Astrocyte of the hippocampus (primary cell): ENCODE measurements at places on chromosomes 13 and 19.

- no peak for DNase-seq
Observed at GRCh38 chr13:113934576-113934975, 39.3 kb downstream of the C13orf46 start.

DNA sequence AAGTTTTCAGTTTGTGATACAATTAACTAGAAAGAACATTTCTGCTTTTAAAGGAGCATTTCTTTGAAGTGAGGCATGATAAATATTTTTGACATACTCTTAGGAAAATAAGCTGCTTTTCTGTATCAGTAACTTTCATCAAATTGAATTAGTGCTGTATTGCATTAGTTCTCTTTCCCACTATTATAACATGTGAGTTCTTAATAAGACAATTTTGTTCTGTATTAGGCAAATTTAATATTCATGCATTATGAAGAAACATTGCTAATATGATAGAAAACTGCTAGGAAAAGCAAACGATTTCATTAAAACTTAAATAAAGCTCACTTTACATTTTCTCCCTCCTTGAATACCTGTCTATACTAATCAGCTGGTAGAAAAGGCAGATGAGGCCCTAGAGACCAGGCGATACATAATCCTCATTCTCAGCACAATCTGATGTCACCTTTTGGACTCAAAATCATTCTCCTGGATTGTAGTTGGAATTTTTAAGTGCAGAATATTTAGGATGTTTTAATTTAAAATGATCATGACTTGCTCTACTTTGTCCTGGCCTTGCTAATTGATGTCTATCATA lies 1636.8 kb downstream of the PCDH9 start:
- no peak for DNase-seq

- peak; percentile 53 for DNase-seq
Observed at GRCh38 chr19:49851456-49852259, 699 bp downstream of the PTOV1 start.

GRCh38 chr13:27189192-27189591 lies 17.6 kb upstream of the USP12 start:
- DNase-seq, result no peak
